ENCODE measurements at places on chromosomes 1 and 21. TPM values are rescaled to one million over a fixed set of nuclear protein-coding genes. Genes with fewer than 3 reads are reported as not detected.

Gene IFI44L
- 2.1 TPM for total RNA-seq

Gene TLCD4
- 2.1 TPM for total RNA-seq

GRCh38 chr21:32112195-32112594 is 166.7 kb downstream of the MIS18A start:
- DNase-seq = no peak

DNA sequence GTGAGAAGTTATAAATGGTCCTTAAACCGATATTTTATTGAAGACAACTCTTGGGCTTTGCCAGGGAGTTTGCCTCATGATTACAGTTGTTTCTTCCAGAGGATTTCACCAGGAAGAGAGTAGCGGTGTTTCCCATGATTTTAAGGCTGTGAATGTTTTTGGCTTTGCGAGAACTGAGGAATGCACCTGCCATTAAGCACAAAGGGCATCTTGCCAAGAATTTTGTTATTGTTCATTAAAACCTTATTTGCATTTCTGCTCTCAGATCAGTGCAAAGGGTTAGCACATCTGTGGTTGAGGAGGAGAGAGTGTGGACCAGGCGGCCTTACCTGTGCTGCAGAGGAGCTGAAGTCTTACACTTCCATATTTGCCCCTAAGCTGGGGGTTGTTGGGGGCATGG is 13.8 kb downstream of the CNIH3 start:
- DNase-seq = no peak

Gene PALMD
- 0.51 TPM for total RNA-seq

- DNase-seq = no peak
These were observed 642.8 kb downstream of the USP25 start for GRCh38 chr21:16372586-16372985.

Gene IL12RB2
- not detected for total RNA-seq

- DNase-seq = no peak
These were observed 68.9 kb downstream of the IFI44 start for GRCh38 chr1:78718566-78718965.

Gene LCE1A
- not detected for total RNA-seq

- no peak for DNase-seq
These were observed 44.9 kb downstream of the DOCK7 start for GRCh38 chr1:62643283-62643682.

Gene KCND3
- total RNA-seq = 2.3 TPM

Gene BSND
- total RNA-seq = not detected

DNA sequence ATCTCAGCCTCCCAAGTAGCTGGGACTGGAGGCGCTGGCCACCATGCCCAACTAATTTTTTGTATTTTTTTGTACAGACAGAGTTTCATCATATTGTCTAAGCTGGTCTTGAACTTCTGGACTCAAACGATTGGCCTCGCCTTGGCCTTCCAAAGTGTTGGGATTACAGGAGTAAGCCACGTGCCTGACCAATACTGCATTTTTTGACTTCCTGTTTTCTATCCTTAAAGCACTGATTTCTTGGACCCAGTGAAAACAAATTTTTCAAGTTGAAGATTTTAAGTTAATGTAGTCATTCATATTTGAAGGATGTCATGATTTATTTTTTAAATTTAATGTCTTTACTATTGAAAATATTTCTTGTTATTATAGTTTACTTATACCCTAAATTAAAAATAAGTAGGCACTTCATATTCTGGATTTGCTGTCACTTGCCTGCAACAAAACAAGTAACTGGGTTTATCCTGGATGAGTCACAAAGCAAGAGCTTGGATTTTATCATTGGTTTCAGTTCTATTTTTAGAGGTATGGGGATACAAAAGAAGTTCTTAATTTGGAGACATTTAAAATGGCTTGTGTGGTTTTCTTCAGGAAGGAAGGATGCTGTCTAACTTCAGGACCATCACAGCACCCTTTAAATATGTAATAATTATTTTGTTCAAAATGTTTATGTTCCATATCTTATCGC is 2.2 kb upstream of the VPS45 start:
- DNase-seq = peak; percentile 79

Gene JAK1
- 152 TPM for total RNA-seq

GRCh38 chr1:90729504-90730242 is 12.6 kb upstream of the BARHL2 start:
- DNase-seq = no peak

DNA sequence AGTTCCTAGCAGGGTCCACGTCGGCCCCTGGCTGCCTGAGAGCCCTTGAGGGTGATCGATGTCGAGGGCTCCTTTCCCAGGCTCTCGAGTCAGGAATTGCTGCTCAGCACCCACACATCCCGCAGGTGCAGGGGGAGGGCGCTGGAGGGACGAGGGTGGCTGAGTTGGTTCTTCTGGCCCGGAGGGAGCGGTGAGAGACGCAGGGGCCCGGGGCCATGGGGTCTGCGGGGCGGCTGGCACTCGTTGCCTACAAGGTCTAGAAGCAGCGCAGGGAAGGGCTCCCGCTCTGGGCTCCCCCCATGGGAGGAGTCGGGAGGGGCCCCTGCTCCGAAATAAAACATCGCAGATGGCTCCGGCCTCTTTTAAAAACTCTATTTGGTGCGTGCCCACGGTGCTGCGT is 18.2 kb downstream of the PANK4 start:
- no peak for DNase-seq

- peak; percentile 33 for DNase-seq
These were observed at the start of gene THEMIS2 for GRCh38 chr1:27872059-27872801. TSS of gene THEMIS2 (plus strand) at chr1:27872544. CDS start at chr1:27872572, 28 bp downstream.
